ENCODE measurements at places on chromosomes 5 and 9. TPM values are rescaled to one million over a fixed set of nuclear protein-coding genes. Genes with fewer than 3 reads are reported as not detected.

- DNase-seq = no peak
These were observed 41.7 kb upstream of the IL17B start for GRCh38 chr5:149420545-149421371.

- peak; percentile 69 for DNase-seq
These were observed 47.3 kb downstream of the PRLR start for GRCh38 chr5:35182910-35183535.

GRCh38 chr5:4383102-4383501 is 757.0 kb upstream of the ADAMTS16 start:
- no peak for DNase-seq

- no peak for DNase-seq
These were observed 22.9 kb upstream of the PIK3R1 start for GRCh38 chr5:68192679-68193060.

DNA sequence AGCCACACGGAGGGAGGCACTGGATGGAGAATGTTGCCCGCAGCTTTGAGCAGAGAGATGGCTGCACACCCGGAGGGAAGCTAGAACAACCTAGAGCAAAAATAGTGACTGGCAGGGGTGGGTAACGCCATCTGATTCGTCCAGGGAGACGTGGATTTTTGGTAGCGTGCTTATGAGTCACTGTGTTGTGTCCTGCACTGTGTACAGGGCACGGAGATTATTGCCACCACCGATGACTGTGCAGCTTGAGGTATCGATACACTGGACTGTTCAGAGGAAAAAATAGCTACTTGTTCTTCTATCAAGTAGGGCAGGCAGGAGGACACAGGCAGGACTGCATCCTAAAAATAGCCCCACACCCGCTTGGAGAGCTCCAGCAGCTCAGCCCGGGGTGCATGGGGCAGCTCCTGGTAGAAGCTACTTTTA is 6.0 kb downstream of the UBE2QL1 start:
- DNase-seq = no peak

DNA sequence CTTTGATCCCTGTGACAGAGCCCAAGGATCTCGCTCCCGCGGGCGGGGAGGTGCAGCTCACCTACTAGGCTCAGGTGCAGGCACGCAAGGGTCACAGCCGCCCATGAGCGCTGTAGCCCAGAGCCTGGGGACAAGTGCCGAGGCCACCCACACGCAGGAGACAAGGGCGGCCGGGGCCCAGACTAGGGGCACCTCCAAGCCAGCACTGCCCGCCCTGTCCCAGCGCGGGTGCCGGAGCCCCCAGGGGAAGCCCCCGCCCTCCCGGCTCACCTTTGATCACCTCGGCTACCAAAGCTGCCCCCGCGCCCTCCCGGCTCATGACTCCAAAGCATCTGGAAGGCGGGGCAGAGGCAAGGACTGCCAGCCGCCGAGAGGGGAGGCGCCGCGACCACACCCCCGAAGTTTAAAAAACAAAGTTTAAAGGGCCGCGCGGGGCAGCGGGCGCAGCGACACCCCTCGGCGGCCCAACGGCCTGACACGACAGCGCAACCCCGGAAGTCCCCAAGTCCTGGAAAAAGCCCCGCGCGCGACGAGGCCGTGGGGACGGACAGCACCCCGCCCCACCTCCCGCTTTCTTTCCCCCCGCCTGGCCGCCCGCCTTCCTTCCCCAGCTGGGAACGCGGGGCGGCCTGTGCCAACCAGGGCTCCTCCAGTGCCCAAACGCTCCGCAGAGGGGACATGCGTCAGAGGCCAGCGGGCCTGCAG is 53.0 kb downstream of the CDC14B start:
- peak; percentile 15 for DNase-seq

GRCh38 chr9:80320916-80321315 is 749.2 kb downstream of the TLE4 start:
- no peak for DNase-seq

DNA sequence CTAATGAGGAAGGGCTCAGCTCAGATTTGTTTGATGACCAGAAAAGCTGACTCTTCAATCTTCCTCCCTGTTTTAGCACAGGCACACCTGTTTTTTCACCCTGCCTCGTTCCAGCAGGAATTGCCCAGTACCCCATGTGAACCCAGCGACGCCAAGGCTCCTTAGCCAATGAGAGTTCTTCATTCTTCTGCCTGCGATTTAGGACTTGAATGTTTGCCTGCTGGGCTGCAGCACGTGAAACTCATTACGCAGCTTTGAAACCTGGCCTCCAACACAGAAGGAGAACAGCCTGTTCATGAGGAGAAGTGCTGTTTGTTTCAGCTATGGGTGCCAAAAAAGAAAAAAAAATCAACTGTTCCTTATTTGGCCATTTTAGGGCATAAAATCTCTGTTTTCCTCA is 315.5 kb downstream of the TRPM3 start:
- no peak for DNase-seq

DNA sequence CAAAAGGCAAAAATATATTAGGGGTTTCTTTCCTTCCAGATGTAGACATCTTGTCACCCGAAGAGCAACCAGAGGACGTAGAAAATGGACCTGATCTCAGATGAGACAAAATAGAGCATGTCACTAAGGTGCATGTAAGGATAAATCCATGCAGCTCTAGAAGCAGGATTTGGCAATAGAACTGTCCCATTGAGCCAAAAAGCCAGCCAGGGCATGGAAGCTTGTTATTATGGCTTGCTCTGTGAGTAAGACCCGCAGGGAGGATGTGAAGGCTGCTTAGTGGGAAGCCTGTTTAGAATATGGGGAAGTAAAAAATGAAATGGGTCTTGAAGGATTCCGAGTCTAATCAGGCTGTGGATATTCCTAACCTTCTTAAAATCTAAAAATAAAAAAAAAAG is 165.6 kb upstream of the MPDZ start:
- no peak for DNase-seq

- DNase-seq = no peak
These were observed 25.1 kb downstream of the BAAT start for GRCh38 chr9:101359679-101360078.

DNA sequence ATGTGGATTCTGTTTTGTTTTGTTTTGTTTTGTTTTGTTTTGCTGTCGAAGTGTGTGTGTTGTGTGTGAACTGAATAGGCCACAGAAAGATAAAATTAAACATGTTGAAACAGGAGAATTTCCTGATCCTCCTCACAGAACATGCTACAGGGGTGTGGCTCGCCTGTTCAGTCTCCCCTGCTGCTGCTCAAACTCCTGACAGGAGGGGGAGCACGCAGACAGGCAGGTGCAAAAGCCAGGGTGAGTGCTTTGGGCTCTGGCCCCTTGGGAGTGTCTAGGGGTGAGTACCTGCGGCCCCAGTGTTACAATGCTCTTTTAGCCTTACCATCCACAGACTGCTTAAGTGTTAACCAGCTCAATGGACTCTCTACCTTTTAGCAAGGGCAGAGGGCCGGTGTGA is 473.5 kb downstream of the MAT2B start:
- DNase-seq = no peak

DNA sequence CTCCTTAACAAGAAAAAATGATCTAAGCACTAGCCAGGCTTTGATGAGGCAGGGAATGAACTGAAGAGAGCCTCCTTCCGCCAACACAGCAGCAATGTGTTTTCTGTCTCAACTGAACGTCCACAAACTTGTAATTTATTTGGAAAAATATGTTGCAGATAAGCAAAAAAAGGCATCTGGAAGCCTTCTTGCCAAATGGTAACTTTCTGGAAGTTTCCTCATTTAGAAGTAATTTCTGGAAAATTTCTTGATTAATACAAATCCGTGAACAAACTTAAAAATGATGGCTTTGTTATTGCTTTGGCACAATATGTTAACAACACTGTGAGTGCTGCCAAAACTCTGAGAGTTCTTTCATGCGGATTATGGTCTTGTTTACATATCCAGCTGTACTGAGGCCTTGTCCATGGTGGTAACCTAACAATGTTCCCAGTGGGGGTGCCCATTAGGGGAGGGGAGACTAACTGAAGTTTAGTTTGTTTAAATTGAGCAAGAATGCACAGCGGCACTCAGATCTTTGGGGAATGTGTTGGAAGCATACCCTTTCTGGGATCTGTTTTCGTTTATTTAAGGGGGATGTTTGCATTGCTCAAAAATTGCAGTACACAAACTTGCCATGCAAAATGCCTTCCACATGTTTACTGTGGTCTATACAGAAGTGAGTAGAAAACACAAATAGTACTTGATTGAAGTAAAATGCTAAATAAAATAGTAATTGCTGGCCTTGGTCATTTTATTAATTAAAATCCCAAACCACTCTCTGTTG is 334.7 kb downstream of the NR2F1-AS1 start:
- DNase-seq = no peak

DNA sequence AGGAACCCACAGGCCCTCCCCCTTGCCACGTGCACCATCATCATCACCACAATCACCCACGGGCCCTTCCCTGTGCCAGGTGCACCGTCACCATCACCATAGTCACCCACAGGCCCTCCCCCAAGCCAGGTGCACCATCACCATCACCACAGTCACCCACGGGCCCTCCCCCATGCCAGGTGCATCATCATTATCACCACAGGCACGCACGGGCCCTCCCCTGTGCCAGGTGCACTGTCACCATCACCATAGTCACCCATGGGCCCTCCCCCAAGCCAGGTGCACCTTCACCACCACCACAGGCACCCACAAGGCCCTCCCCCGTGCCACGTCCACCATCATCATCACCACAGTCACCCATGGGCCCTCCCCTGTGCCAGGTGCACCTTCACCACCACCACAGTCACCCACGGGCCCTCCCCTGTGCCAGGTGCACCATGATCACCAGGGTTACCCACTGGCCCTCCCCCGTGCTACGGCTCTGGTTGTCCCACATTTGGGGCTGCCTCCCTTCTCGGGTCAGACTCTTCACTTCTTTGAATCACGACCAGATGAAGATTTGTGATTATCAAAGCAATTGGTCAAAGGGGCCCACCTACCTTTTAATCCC is 69.1 kb upstream of the OLFM1 start:
- no peak for DNase-seq

- no peak for DNase-seq
These were observed 119.9 kb downstream of the BNC2 start for GRCh38 chr9:16750553-16750952.

GRCh38 chr5:147504535-147504934 is 5.3 kb downstream of the DPYSL3 start:
- no peak for DNase-seq

DNA sequence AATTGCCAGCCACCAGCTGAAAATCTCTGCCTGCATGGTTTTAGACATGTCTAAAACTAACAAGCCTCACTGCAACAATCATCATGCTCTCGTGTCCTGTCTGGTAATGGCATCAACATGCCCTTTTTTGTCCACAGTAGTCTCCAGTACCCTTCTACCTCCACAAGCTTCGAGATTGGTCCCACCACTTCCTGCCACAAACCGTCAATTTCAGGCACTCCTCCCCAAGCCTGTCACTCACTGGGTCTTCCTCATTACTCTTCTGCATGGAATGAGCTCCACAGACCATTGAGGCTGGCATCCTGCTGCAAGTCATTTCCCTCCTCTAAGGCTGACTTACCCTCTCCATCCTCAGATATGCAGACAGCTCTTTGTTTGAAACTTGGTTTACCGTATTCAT is 9.0 kb downstream of the LPAR1 start:
- no peak for DNase-seq

DNA sequence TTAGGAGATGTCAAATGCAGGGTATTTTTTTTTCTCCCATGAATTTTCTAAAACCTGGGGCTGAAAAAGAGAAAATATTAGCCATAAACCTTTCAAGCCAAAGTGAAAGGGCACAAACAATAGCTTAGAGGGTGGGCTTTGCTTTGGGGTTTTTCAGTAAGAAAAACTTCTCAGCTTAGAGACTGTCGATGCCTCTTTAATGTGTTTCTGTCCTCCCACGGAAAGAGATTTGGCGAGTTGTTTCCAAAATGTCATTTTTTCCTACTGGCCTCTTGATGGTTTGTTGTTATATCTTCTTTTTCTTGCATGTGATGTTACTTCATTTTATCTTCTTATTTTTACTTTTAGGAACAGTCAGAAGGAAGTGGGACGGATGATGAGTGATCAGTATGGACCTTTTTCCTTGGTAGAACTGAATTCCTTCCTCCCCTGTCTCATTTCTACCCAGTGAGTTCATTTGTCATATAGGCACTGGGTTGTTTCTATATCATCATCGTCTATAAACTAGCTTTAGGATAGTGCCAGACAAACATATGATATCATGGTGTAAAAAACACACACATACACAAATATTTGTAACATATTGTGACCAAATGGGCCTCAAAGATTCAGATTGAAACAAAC is 177.3 kb downstream of the SMARCA2 start:
- DNase-seq = no peak

GRCh38 chr5:3325201-3325971 is 270.2 kb upstream of the IRX1 start:
- DNase-seq = no peak

DNA sequence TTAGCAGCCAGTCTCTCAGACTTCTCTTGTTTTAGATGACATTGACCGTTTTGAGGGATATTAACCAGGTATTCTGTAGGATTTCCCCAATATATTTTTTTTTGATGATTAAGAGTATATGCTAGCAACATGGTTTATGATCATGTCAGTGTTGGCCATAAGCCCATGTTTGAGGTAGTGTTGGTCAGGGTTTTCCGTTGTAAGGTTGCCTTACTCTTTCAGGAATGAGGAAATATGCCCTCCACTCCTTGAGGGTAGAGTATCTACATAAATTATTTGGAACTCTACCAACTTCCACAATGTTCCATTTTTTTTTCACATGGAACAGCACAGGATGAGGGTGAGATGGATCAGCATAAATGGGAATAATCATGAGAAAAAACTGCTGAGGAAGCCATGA is 188.4 kb upstream of the PRDM9 start:
- no peak for DNase-seq

DNA sequence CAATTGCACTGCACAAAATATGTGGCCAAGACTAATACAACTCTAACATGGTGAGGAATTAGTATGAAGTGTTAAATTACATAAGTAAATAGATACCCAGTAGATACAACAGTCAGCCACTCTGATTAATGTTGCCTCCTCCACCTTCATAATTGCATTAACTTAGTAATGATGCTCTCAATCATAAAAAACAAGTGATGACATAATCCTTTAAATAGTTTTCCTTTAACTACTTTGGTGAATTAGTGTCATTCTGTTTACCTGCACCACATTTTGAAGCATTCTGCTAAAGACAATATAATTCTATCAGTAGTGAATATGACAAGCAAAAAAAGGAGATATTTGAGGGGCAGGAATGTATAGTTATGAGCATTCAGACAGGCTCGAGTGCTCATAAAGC is 265.9 kb upstream of the SLC24A2 start:
- DNase-seq = no peak

ACER2 gene
- total RNA-seq = 1.7 TPM

GRM6 gene
- not detected for total RNA-seq

ZBTB34 gene
- 4.0 TPM for total RNA-seq

NAIP gene
- 0.12 TPM for total RNA-seq

CD274 gene
- total RNA-seq = 11.8 TPM

MEF2C gene
- total RNA-seq = 3.6 TPM

MYORG gene
- 2.0 TPM for total RNA-seq

ST6GALNAC6 gene
- 29.3 TPM for total RNA-seq

PCDHGB4 gene
- total RNA-seq = 17.4 TPM

LRRTM2 gene
- 0.23 TPM for total RNA-seq

MCIDAS gene
- not detected for total RNA-seq

SLCO4C1 gene
- not detected for total RNA-seq

STC2 gene
- total RNA-seq = 71.2 TPM

SYK gene
- not detected for total RNA-seq

FLT4 gene
- total RNA-seq = not detected

HSPB3 gene
- 9.6 TPM for total RNA-seq

FREM1 gene
- total RNA-seq = not detected

All from HFFc6 (cell line).